ENCODE measurements at places on chromosomes 5 and 9. TPM values are rescaled to one million over a fixed set of nuclear protein-coding genes. Genes with fewer than 3 reads are reported as not detected.

DNA sequence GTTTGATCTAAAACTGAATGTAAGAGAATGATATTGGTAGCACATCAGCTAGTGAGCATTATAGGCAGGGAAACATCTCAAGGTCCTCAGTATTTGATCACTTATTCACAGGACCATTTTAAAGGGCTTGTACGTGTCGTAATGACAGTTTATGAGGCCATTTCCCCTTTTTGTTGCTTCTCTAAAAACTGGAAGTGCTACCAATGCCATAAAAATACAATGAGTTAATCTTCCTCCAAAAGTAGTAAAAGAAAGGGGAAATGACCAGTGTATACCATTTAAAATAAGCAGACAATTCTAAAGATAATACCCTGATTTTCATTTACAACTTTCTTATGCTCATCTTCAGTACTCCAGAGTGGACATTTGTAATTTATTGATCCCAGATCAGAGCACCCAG, 285.8 kb upstream of the PCSK5 start:
- no peak for DNase-seq

The ZCCHC10 gene
- 31.8 TPM for total RNA-seq

The NR6A1 gene
- 302 TPM for total RNA-seq

GRCh38 chr5:124651663-124652513, 94.6 kb downstream of the ZNF608 start:
- DNase-seq, result peak; percentile 93

The SPAG8 gene
- 1.6 TPM for total RNA-seq

- DNase-seq, result peak; percentile 88
Observed at GRCh38 chr9:22446589-22446949, at the start of gene DMRTA1. DMRTA1 (plus strand) TSS chr9:22446824; CDS start chr9:22447066, 242 bp downstream.

GRCh38 chr9:99828417-99829176, 6.9 kb downstream of the NR4A3 start:
- peak; percentile 81 for DNase-seq

DNA sequence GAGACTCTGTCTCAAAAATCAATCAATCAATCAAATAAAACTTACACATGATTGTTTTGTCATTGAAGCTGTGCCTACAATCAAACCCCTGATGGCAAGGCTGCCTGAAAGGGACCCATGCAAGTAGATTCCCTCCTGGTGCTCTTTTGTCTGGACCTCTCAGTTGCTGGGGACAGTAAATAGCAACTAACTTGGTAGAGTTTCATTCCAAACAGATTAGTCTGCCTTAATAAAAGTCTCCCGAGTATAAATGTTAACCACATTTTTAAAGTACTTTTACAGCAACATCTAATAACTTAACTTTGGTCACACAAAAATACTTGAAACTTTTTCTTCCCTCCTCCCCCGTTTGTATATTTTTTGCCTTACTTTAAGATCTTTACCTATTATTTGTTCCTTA, 105.5 kb downstream of the FEM1C start:
- no peak for DNase-seq

The TMEM215 gene
- total RNA-seq, result not detected

DNA sequence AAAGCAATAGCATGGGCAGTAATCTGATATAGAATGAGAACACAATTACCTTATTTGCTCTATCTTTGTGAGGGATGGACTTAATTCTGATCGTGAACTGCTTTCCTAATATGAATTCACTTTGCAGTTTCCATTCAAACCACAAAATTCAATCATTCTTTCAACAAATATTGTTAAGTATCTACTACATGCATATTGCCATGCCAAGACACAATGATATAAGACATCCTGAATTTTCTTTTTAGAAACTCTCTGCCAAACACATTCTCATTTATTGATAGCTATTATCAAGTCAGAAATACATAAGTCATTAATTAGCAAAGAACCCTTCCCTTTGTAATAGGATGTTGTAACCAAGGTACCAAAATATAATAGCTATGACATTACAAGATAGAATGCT, 121.6 kb upstream of the TARS1 start:
- no peak for DNase-seq

- peak; percentile 36 for DNase-seq
Observed at GRCh38 chr5:114415760-114416159, 53.9 kb downstream of the KCNN2 start.
